Activated T-helper 17 cell treated with anti-CD3 and anti-CD28 coated beads, Interleukin-2, amount 50 U/mL, for 72 hours (primary cell): ENCODE measurements at places on chromosomes 11 and 22. TPM values are rescaled to one million over a fixed set of nuclear protein-coding genes. Genes with fewer than 3 reads are reported as not detected.

Gene TMEM45B
- 4.4 TPM for total RNA-seq

DNA sequence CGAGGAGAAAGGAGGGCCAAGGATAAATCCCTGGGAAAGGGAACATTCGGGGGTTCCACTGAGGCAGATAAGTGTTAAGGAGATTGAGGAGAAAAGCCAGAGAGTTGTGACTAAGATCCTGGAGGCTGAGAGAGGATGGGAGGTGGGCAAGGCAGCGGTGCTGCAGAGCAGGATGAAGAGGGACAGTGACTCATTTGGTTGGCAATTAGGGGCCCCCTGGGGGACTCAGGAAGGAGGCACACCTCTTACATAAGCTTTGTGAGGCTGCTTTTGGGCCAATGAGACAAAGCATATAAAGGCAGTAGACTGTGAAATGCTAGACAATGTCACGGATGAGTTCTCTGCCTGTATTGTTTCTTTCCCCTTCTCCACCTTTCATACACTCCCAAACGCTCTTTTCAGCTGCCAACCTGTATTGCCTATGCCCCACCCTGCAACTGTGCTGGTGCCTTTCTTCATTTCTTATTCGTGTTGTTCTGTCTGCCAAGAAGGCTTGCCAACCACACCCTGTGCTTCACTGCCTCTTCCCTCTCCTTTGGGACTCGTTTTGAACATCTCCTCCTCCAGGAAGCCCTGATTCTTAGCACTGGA lies 246.8 kb upstream of the KIRREL3 start:
- ATAC-seq: no peak

DNA sequence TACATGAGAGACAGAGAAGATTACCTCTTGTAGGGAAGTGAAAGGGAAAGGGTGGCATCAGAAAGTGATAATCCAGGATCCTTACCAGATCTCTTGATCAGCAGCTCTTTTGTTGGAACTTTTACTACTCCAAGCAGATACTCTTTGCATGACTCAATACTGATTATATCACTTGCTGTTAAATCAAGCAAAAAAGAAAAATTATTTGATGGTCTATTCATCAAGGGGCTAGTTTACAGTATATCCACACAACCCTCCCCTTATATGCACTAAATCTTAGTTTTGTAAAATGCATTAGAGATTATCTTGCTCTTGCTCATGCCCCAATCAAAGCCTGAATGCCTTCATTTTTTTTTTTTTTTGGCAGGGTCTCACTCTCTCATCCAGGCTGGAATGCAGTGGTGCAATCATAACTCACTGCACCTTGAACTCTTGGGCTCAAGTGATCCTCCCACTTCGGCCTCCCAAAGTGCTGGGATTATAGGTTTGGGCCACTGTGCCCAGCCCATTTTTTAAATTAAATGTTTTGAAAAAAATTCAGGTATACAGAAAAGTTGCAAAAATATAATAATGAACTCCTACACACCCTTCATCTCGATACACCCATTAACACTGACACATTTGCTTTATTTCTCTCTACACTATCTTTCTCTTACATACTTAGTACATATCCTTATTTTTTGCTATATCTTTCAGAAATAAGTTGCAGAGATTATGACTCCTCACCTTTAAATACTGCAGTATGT lies 76.1 kb upstream of the UCP3 start:
- no peak for ATAC-seq

GRCh38 chr11:46520971-46521745 lies 72.7 kb downstream of the AMBRA1 start:
- no peak for ATAC-seq
